ENCODE measurements at places on chromosomes 16 and 17.

DNA sequence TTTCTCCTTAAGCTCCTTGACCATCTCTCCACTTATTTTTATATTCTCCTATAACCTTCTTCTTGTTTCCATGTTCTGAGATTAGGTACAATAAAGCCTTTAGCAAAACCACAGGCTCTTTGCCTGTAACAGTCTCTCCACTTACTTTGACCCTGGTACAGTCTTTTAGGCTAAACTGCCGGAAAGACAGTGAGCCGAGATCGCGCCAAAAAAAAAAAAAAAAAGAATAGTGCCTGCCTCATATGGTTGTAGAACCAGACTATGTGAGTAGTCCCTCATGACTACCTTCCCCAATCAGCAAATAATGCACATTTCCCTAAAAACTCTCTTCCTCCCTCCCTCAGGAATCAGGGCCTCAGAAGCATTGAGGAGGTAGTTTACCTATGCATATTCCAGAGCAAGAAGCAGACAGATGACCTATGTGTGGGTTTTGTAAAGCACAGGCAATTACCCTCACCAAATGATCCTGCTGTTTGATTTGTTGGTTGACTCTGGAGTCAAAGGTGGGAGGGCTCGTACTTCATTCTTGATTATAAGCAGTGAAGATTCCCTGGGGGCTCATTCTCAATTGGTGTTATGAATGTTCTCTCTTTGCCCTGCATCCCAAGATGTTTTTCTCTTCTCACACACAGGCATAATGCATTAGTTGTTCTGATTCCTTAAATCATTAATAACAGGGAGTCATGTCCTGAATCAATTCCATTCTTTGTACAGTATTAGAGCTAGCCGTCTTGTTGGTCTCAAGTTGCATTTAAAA, 8.9 kb upstream of the NME1 start:
- no peak for DNase-seq

DNA sequence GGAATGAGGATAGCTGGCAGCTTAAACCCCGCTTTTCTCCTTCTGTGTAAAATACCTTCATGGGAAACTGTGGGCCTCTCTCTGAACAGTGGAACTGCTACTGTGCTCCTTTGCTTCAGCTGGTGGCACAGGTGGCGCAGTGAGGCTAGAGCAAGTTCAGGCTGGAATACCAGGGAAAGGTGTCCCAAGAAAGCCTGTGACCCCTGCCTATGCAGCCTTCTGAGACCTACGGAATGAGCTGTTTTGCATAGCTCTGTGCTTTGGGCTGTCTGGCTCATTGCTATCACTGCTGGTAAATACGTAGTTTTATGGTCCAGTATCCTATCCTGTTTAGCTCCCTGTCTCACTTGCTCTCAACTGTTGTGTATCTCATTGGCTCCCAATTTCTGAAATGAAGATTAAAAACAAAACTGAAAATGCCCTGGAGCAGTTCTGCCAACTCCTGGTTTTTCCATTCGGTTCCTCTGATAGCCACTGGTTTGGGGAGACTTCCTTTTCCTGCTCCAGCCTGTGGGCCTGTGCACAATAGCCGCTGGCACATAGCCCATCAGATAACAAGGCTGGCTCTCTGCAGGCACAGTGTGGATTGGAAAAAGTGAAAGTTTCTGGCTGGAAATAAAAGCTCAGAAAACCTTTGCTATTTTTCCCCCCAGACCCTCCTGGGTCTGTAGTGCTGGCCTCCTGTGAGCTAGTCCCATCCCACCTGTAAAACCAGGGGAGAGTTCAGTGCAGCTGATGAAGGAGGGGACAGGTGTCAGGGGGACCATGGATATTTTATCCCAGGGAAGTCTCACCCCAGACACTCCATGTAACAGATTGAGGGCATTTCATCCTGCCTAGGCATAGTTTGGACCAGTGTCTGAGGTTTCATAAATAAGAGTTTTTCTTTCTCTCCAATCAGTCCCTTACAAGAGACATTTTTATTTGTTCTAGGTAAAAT, 24.0 kb downstream of the LIMD2 start:
- no peak for DNase-seq

- no peak for DNase-seq
Measured at GRCh38 chr16:10202649-10203048, 20.4 kb upstream of the GRIN2A start.

DNA sequence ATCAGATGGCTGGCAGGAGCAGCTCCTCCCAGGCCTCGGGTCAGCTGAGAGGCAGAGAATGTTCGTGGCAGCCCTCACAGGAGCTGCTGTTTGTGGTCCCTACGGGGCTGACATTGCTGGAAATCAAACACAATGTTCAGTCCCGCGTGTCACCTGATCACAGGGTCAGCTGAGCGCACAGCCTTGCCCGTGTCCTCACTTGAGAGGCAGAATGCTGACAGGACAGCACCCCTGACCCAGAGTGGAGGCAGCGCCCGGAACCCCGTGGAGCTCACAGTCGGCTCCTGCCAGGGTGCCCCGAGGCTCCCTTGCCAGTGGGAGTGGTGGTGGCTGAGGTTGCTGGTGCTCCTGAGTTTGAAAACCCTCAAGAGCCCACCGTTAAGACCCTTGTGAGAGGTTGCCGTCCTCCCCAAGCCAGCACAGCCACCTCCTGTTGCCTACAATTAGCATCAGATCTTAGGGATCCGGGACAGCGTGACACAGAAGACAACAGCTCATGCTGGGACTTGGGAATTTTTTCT, 3.6 kb upstream of the CHMP6 start:
- DNase-seq: no peak

- DNase-seq: no peak
Measured at GRCh38 chr17:70653850-70654249, 484.5 kb downstream of the KCNJ2 start.

DNA sequence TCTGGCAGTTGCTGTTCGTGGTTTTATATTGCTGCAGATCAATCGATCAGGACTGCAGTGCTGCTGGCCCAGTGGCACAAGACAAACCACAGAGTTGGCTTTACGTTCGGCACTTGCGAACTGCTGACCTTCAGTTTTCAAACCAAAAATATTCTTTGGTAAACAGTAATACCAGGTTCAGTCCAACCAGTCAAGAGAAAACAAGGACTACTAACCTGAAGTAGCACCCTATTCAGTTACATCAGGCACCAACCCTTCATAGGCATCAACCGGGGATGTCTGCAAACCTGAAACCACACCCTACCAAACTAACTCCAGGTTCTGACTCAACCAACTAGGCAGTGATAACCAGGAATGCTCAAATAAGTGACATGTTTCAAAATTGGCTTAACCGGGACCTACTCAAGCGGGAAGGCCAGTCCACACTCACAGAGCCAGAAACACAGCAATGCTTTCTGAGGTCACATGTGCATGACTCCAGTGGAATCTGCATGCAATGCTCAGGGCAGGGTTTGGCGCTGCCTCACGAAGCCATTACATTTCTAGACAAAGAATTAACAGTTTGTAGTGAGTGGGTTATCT, 91.1 kb downstream of the SMG6 start:
- DNase-seq: no peak

DNA sequence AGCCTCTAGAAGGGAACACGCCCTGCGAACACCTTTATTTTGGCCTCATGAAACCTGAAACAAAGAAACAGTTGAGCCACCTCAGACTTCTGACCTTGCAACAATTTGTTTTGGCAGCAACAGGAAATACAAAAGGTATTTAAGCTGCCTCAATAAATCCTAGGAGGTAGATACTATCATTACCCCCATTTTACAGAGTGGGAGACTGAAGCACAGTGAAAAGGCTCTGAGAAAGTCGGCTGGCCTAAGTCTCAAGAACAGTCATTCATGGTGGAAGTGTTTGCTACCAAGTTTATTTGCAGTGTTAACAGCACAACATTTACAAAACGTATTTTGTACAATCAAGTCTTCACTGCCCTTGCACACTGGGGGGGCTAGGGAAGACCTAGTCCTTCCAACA, 19.0 kb downstream of the RND2 start:
- no peak for DNase-seq

DNA sequence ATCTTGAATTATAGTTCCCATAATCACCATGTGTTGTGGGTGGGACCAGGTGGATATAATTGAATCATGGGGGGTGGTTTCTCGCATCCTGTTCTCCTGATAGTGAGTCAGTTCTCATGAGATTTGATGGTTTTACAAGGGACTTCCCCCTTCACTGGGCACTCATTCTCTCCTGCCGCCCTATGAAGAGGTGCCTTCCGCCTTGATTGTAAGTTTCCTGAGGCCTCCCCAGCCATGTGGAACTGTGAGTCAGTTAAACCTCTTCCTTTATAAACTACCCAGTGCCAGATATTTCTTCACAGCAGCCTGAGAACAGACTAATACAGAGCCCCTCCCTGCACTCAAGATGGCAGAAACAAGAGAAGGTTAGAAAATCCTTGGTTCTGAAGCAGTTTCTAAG, 26.4 kb downstream of the LDAF1 start:
- no peak for DNase-seq

- DNase-seq: no peak
Measured at GRCh38 chr16:49127103-49127502, 154.5 kb downstream of the CBLN1 start.

DNA sequence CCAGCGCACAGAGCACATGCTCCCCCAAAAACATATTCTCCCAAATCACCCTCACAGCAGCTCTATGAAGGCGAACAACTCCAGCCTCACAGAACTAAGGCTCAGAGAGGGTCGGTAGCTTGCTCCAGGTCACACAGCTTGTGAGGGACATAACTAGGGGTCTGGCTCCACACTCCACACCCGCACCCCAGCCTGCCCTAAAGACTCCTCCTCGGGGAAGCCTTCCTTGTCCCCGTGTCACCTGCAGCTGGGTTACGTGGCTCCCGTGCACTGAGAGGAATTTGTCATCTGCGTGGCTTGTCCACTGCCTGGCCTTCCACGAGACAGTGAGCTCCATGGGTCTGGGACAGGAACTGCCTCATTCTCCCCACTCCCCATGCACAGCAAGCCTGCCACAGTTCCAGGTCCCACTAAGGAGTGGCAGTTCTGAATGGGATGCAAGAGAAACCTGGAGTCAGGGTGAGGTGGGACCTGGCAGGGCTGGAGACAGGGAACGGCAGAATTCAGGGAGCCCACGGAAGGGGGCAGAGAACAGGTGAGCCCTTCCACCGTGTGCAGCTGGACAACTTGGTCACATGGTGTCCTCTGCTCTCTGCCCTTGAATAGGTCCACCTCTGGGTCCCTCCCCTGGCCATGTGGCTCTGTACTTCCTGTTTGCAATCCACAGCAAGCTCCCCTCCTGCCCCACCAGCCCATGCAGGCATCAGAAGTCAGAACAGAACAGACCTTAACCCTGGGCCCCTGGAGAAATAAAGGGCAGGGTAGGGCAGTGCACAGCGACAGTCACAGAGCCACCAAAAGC, 27.4 kb downstream of the TNFRSF13B start:
- DNase-seq: no peak

DNA sequence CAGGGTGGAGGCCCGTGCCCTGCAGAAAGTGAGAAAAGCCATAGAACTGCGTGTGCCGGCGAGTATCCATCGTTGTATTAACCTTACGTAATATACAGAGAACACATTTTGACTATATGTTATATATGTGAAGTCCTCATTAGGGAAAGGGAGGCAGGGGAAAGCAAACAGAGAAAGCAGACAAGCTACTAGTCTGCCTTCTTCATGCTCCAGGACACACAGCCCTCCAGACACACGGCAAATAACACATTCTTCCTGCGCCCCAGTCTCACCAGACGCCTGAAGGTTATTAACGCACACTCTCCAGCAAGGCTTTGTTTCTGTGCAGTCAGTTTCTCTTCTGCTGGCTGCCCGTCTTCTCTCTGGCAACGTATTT, 28.8 kb downstream of the PRDM7 start:
- DNase-seq: no peak

GRCh38 chr17:72122010-72122764, 1.4 kb downstream of the SOX9 start:
- DNase-seq: no peak

DNA sequence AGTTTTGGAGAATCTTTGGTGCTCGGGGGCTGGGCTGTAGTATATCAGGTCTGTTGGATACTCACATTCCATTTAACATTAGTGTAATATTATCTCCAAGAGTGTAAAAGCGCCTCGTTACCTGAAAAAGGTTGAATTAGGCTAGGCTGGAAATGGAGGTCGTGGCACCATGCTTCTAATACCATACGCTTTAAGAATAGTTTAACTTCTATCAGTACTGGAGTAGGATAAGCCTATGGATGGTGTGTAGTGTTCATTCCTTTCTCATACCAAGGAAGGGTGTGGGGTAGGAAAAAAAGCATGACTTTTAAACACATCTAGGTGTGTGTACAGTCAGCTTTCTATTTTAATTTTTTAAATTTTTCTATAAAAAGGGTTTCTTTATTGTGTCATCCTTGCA, 2.0 kb downstream of the SRCAP start:
- no peak for DNase-seq

- DNase-seq: no peak
Measured at GRCh38 chr17:58264407-58265103, 16.2 kb downstream of the MPO start.

DNA sequence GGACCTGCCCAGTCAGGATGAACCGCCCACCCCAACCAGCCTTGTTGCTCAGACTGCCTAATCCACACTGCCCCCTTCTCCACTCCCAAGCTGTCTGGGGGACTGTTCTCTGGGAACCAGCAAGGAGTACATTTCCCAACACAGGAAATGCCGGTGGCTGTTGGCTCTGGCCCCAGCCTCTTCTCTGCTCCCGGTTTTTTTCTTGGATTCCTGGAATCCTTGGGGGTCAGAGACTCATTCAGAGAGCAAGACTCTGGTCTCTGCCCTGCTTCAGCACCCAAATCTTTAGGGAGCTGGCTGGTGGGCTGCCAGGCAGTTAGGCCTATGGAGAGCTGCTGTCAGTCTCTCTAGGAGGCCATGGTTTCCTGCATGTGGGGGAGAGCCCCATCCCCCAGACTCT, 10.8 kb upstream of the MTMR4 start:
- no peak for DNase-seq

DNA sequence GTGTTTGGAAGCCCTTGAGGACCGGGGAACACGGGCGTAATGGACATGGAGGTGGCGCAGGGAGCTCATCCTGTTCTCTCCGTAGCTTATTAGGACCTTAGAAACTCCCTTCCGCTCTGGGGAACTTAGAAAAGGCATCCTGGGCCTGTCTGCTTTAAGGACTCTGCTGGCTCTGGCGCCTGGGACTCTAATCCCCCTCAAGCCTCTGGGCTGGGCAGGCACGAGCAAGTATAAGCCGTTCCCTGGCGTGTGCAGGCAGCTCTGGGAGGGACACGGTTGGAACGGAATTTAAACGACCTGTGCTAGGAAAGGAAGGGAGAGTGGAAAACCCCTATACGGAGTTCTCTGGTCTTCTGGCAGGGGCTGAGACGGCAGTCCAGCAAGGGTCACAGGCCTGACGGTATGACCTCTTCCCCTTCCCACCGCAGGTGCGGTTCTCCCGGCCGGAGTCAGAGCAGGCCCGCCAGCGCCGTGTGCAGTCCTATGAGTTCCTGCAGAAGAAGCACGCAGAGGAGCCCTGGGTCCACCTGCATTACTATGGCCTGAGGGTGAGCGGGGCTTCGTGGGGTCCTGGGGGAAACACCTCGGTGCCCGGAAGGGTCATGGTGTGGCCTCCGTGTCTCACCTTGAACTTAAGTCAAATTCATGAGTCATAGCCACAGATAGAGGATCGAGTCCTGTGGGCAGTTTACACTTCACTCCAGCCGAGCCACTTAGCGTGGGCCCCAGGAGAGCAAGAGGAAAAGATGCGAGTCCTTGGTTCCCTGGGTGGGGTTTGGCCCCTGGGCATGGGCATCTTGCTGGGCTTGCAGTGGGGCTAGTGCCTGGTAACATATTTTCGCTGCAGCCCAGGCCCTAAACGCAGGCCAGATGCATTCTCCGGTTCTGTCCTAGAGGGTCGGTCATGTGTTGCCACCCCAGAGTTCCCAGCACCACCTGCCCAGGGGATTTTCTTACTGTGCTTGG, 17.7 kb downstream of the POLR3E start:
- DNase-seq: no peak

GRCh38 chr17:36136036-36136435, 32.4 kb downstream of the CCL4 start:
- no peak for DNase-seq

- no peak for DNase-seq
Measured at GRCh38 chr17:17514993-17515933, 19.1 kb upstream of the RASD1 start.
